GM12891 (cell line): ENCODE measurements at places on chromosomes 4 and X.

GRCh38 chrX:39827951-39828350, 269.8 kb downstream of the BCOR start:
- DNase-seq = no peak

GRCh38 chr4:100780126-100780525, 262.3 kb upstream of the EMCN start:
- no peak for DNase-seq

DNA sequence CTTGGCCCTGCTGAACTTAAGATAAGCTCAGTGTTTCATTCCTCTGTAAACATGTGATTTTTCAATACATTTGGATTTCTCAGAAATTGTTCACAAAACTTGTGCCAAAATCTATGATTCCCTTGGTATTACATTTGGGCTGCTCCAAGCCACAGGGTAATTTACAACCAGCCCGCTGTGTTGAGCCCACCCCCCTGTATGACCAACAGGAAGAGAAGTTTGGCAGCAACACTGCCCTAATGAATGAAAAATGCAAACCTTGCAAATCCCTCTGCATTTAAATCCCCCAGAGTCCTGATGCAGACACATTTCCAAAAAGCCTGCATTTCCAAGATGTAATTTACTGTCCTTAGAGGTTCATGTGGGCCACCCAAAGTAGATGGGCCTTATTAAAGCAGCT, 34.1 kb upstream of the GAB1 start:
- no peak for DNase-seq

DNA sequence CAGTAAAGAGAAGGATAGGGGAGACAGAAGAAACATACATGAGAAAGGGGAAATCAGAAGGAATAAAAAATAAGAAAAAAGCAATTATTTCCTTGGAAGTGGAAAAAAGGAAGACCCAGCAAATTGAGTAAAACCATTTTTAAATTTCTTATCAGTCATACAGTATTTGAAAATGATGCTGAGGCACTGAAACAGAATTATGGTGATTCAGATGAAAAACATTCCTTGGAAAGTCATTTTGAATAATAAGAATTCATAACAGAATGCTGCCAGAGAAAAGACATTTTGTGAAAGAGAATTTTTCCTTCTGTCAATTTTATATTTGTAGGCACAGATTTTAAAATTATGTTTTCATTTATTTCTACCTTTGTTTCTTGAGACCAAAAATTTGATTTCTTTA, 895.5 kb upstream of the EPHA5 start:
- DNase-seq = no peak

- no peak for DNase-seq
Measured at GRCh38 chr4:71185037-71185436, 153.8 kb upstream of the SLC4A4 start.
